ENCODE measurements at places on chromosomes 5 and 9. TPM values are rescaled to one million over a fixed set of nuclear protein-coding genes. Genes with fewer than 3 reads are reported as not detected.

DNA sequence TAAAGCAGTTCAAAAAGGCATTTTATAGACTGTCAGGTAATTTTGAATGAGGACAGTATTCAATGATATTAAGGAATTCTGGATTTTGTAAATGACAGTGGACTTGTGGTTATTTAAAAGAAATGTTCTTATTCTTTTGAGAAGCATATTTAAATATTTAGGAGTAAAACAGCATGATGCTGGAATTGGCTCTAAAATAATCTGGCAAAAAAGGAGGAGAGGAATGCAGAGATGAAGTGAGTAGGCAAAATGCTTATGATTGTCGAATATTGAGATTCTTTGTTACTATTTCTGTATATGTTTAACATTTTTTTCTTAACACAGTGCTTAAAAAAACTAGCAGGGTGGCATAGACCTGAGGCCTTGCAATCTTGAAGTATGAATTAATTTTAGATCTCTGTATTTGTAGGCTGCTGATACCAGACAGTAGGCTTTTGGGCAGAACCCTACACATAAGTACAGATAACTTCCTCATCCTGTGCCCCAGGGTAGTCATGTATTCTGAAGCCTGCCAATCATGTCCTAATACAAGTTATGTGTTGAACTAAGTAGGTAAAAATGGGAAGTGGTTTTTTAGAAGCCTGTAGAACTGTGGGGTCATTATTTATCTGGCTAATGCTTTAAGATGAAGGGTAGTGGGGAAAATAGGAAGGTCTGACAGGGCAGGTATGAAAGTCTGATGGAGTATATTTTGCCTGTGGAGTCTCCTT, 9.4 kb downstream of the CD180 start:
- no peak for DNase-seq

- no peak for DNase-seq
Measured at GRCh38 chr9:129437626-129438323, 183.1 kb downstream of the C9orf50 start.

DNA sequence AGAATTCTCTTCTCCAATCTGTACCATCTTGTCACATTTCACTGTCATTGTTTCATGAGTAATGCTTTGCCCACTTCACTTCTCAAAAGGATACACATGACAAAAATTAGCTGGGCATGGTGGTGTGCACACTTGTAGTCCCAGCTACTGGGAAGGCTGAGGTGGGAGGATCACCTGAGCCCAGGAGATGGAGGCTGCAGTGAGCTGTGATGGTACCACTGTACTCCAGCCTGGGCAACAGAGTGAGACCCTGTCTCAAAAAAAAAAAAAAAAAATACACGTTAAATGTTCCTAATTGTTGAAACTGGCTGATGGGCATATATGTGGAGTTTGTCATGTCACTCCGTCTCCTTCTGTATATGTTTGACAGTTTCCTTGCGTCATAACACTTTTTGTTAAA, 36.3 kb upstream of the HSD17B3 start:
- no peak for DNase-seq

- DNase-seq = no peak
Measured at GRCh38 chr9:92098638-92099037, 16.6 kb downstream of the SPTLC1 start.

GRCh38 chr5:1167728-1168709, 33.4 kb upstream of the SLC6A19 start:
- peak; percentile 55 for DNase-seq

- DNase-seq = no peak
Measured at GRCh38 chr5:63081402-63081801, 502.8 kb downstream of the LRRC70 start.

GRCh38 chr9:87718852-87719612, 6.9 kb upstream of the CTSL start:
- DNase-seq = no peak

- DNase-seq = no peak
Measured at GRCh38 chr5:180718810-180719453, 20.9 kb downstream of the OR2Y1 start.

GRCh38 chr9:70525519-70525918, 111.1 kb upstream of the KLF9 start:
- no peak for DNase-seq

The ANGPTL2 gene
- 86.2 TPM for total RNA-seq

The IFNA1 gene
- total RNA-seq = not detected

The ARL10 gene
- 12.1 TPM for total RNA-seq

The NELFB gene
- 30.5 TPM for total RNA-seq
